GM12892 (cell line): ENCODE measurements at places on chromosomes 11 and 22.

DNA sequence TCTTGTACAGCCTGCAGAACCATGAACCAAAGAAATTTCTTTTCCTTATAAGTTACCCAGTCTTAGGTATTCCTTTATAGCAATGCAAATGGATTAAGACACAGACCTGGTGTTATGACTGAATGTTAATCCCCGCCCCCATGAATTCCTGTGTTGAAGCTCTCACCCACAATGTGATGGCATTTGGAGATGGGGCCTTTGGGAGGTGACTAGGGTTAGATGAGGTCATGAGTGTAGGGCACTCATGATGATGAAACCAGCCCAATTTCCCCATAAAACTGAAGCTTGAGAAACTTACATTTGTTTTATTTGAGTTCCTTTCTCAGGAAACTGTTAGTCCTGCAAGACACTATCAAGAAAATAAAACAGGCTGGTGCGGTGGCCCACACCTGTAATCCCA lies 115.8 kb upstream of the THY1 start:
- no peak for DNase-seq

- DNase-seq = no peak
Measured at GRCh38 chr11:115340874-115341273, 163.3 kb downstream of the CADM1 start.

GRCh38 chr11:61069427-61069826 lies 32.9 kb upstream of the CD5 start:
- DNase-seq = no peak

DNA sequence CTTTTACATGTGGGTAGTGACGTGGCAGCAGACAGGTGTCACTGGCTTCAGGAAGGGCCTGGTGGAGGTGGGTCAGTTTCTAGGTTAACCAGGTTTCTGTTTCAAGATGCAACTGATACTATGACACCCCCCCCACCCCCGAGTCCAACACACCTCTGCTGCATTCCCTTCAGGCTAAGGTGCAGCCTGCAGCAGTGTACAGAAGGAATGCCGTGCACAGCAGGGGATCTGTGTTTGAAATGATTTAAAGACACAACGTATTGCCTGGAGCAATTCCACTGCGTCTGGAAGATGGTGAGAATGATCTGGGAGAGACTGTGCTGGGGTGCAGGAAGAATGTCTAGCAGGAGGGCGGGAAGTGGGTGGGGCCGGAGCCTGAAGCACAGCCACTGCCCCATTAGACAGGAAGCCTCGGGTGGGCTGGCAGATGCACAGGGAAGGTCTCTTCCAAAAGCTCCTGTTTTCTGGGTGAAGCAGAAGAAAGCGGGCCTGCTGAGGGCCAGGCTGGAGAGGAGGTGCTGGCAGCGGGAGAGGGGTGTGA lies 11.9 kb upstream of the TESMIN start:
- DNase-seq = no peak

GRCh38 chr22:27994481-27995331 lies 75.7 kb upstream of the PITPNB start:
- DNase-seq = no peak

- DNase-seq = no peak
Measured at GRCh38 chr11:12602421-12602820, 71.8 kb upstream of the TEAD1 start.
